CD4-positive, alpha-beta T cell treated with Interferon alpha-2 for 1 hour (primary cell): ENCODE measurements at places on chromosomes 7 and 10.

- no peak for DNase-seq
These were observed 148.0 kb downstream of the FGFR2 start for GRCh38 chr10:121450247-121450646.

DNA sequence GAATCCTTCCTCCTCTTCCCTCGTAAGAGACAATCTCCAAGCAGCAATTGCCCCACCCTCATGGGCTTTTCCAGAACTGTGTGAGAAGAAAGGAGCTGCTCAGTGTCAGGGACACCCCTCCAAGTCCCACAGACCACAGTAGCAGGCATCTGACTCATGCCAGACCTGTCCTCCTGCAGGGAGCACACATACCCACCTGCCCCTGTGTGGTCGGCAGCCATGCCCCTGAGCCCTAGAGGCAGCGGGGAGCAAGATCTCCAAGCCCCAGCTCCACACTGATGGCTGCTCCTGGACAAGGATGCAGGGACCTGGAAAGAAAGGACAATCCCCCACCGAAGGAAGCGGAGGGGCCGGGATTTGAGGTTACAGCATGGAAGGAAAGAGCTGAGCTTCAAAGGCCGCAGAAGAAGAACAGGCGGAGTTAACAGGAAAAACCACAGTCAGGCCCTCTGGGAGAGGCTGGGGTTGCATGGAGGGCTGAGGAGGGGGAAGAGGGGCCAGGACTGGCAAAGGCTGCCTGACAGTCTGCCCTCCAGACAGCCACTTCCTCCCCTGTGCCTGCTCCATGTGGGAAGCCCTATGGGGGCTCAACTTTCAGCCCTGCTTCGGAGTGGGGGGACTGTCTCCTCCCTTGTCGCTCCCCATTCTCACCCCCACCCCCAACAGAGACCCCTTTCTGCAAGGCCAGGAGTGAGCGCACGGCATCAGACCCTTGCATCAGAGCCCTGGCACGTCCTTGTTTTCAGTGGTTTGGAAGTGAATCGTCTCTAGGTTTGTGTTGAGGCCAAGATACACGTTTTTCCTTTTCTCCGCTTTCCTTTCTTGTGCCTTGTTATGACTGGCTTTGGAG is 46.8 kb downstream of the ASB13 start:
- no peak for DNase-seq

- DNase-seq, result no peak
These were observed 21.9 kb downstream of the NAPEPLD start for GRCh38 chr7:103127006-103127405.

- DNase-seq, result no peak
These were observed 165.0 kb downstream of the ITGB1 start for GRCh38 chr10:32793033-32793432.

- no peak for DNase-seq
These were observed 479.0 kb downstream of the PARD3 start for GRCh38 chr10:34335960-34336690.

DNA sequence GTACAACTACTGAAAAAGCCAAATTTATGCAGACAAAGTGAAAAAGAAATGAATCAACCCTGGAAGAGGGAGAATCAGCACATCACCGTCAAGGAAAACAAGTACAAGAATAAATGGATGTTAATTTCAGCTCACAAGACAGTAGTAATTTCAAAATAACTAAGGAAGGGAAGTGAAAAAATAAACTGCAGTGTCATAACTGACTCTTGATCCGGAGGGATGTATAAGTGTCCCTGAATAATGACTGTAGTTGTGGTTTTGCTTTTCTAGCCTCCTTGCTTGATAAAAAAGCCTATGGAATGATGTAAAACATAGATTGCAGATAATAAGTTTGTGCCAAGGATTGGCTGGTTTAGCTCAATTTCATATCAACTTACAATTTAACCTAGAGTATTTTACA is 721.1 kb upstream of the C7orf33 start:
- DNase-seq, result no peak

- DNase-seq, result peak; percentile 16
These were observed 444.7 kb downstream of the DGKB start for GRCh38 chr7:14457568-14458453.

GRCh38 chr7:38178695-38179344 is 775 bp downstream of the STARD3NL start:
- DNase-seq, result peak; percentile 59

GRCh38 chr7:71707041-71707440 is 575.1 kb downstream of the GALNT17 start:
- no peak for DNase-seq

DNA sequence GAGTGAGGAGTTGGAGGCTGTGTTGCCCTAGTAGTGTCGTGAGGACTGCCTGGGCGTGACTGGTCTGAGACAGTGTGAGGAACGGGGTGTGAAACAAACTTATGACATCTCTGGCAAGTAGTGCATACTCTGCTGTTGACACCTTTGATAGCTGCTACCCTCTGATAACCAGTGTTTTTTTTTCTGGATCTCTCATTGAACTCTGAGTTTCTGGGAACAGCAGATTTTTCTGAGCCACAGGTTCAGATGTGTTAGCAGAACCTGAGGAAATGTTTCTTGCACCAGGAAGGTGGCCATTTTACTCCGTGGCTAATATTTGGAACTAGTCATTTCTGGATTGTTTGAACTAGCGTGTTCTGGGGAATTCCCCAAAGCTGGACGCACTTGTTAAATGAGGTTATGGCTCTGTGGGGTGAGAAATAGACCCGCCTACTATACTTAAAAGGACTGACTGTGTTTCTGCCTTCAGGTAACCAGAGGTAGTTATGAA is 52.9 kb downstream of the AUTS2 start:
- DNase-seq, result no peak

DNA sequence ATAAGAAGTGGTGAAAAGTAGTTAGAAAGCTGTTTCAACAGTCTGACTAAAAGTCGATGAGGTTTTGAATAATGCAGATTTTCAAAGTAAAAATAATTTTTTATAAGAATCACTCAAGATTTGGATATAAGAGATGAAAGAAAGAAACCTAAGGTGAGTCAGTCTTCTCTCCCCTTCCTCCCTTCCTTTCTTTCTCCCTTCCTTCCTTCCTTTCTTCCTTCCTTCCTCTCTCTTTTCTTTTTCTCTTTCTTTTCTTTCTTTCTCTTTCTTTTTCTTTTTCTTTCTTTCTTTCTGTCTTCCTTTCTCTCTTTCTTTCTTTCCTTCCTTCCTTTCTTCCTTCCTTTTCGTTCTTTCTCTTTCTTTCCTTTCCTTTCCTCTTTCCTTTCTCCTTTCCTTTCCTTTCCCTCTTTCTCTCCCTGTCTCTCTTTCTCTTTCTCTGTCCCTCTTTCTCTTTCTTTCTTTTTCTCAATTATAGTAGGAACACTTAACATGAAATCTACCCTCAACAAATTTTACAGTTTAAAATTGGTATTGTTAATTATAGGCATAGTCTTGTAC is 308.6 kb downstream of the ARL4A start:
- no peak for DNase-seq

- no peak for DNase-seq
These were observed 79.2 kb downstream of the PHTF2 start for GRCh38 chr7:77877791-77878190.

- no peak for DNase-seq
These were observed 41.5 kb upstream of the NKX6-2 start for GRCh38 chr10:132827423-132827789.

DNA sequence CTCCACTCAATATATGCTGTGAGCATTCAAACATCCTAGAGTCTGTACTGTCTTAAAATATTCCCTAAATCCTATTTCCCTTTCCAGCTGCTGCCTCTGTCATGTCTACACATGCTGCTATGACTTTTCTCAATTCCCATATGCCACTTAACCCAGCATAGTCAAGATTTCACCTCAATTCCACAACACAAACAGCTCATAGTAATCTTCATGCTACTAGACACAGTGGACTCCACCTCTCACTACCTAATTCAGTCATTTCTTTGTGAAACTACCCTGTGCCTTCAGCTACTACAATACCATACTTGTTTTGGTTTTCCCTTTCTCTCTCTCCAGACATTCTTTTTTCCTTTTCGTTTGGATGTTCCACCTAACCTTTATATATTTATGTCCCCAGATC is 45.5 kb downstream of the GSAP start:
- DNase-seq, result no peak

DNA sequence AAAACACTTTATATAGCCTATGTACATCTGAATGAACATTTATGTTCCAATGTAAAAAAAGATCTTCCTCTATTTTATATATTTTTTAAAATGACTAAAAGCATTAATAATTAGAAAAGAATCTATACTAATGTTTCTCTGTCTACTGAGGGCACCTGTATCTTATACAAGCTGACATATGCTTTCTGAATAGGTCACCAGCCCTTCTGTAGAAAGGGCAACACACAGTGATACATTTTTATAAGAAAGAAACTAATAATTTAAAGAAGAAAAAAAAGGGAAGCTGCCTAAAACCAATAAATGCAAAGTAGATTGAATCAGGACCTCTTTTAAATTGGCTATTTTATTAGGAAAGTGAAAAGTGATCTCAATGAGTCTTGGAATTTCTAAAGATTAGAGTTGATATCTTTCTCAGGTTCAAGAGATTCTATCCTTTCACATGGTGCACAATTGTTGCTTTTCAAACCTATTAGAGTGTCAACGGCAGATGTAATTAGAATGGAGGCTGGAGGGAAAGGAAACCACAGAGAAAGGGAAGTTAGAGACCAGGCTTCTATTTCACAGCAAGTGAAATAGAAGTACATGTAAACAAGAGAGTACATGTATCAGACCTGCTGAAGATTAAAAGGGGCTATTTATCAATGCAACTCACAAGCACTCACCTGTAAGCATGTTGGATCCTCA is 6.3 kb downstream of the MTPN start:
- no peak for DNase-seq

GRCh38 chr10:16867556-16867955 is 50.3 kb upstream of the RSU1 start:
- no peak for DNase-seq

DNA sequence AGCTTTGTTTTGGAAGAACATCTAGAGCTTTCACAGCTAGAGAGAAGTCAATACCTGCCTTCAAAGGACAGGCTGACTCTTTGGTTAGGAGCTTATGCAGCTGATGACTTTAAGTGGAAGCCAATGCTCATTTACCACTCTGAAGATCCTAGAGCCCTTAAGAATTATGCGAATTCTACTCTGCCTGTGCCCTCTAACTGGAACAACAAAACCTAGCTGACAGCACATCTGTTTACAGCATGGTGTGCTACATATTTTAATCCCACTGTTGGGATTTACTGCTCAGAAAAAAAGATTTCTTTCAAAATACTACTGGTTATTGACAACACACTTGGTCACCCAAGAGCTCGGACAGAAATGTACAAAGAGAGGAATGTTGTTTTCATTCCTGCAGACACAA is 57.3 kb downstream of the PALS2 start:
- no peak for DNase-seq

GRCh38 chr7:47327698-47328391 is 254.1 kb downstream of the TNS3 start:
- no peak for DNase-seq

DNA sequence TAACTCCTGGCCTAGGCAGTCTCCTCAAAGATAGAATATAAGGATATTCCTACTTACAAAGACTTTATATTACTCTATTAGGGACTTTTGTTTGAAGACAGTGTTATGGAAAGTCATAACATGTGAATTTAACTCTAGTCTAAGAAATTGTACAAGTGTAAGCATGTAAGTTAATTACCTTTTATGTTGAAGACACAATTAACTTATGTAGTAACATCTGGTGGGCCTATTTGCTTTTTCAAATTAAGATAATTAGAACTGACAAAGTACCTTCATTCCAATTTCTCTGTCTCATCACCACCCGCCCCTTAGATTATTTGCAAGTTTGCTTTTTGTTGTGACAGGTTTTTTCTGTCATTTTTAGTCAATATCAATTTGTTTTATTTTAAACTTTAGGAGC is 126.0 kb upstream of the THSD7A start:
- DNase-seq, result no peak

GRCh38 chr10:29083096-29083495 is 205.8 kb upstream of the LYZL1 start:
- DNase-seq, result no peak

- DNase-seq, result no peak
These were observed 288.2 kb downstream of the TWIST1 start for GRCh38 chr7:18828994-18829857.

- DNase-seq, result no peak
These were observed 42.4 kb downstream of the PDK4 start for GRCh38 chr7:95553939-95554338.

- no peak for DNase-seq
These were observed 24.5 kb downstream of the RBAK start for GRCh38 chr7:5070206-5070605.

GRCh38 chr7:125462615-125463014 is 533.0 kb upstream of the POT1 start:
- DNase-seq, result no peak

DNA sequence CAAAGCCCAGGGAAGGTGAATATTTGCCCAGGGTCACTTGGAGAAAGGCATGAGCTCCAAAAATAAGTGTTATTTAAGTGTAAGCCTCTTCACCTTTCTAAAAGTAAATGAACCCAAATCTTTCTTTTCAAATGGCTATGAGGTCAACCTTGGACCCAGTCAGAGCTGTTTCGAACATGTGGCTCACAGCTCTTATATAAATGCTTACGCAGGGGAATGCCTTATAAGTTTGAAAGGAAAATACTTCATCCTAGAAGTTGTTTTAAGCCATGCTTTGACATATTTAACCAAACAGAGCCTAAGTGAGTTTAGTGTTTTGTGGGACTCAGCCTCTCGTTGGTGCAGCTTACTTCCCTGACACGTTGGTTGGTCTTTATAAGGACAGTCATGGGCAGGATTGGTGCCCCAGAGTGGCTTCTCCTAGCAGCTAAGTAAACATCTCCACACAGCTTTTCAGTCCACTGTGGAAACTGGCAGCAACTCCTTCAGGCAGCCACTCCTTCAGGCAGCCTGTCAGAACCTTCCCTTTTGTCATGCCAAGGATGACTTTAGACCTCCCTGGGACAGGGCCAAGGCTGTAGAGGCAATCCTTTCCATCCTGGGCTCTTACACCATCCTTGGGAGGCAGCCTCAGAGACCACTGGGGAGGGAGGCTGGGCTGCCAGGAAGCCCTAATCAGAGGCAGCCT is 43.6 kb downstream of the MINDY4 start:
- no peak for DNase-seq

- DNase-seq, result no peak
These were observed 186.3 kb upstream of the KCTD7 start for GRCh38 chr7:66442385-66442784.

- no peak for DNase-seq
These were observed 208.0 kb upstream of the C7orf33 start for GRCh38 chr7:148382596-148382995.

DNA sequence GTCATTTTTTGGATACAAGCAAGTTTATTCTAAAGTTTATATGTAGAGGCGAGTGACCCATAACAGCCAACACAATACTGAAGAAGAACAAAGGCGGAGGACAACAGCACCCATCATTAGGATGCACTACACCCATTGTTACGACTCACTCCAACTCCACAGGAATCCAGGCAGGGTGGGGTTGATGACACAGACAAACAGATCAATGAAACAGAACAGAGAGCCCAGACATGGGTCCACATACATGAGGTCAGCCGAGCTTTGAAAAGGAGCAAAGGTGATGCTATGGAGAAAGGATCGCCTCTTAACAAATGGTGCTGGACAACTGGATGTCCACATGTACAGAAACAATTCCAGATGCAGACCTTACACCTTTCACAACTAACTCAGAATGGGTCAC is 426.4 kb downstream of the PTPRN2 start:
- no peak for DNase-seq
